ENCODE measurements at places on chromosomes 12 and 14. TPM values are rescaled to one million over a fixed set of nuclear protein-coding genes. Genes with fewer than 3 reads are reported as not detected.

Gene BCAT1
- 50.6 TPM for total RNA-seq

DNA sequence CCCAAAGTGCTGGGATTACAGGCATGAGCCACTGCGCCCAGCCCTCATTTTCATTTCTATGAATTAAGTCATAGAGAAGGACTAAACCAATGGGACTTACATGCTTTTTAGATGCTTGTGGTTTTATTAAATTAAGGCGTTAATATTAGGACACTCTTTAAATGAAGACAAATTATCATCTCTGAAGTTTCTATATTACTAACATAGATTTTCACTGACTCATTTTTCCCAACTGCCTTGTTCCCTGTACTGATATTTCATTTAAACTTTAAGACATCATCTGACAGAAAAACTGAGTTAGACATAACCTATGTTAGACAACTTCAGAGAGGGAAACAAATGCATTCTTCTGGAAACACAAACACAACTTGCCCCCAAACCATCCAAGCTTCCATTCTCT, 99.8 kb downstream of the BTG1 start:
- DNase-seq: no peak

- no peak for DNase-seq
Observed at GRCh38 chr12:75432924-75433323, 42.0 kb downstream of the GLIPR1L2 start.

DNA sequence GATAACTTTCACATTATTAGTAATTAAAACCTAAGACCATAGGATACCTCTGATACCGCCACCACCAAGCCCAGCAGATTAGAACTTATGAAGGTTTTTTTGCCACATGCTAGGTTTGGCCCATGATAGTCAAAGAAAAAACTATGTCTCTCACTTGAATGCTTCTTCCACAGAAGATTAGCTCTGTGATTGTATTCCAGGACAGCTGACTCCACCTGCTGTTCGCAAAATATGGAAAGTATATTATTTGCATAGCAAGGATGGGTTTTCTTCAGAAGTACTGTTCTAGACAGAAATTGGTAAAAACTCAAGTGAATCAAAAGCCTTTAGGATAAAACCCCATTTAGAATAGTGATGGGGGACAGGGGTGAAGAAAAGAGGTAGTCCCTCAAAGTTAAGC, 42.2 kb downstream of the PPFIBP1 start:
- DNase-seq: no peak

- DNase-seq: no peak
Observed at GRCh38 chr12:95949477-95950206, 6.5 kb downstream of the AMDHD1 start.

Gene TAS2R14
- 1.2 TPM for total RNA-seq

GRCh38 chr14:55201219-55202101, 10.1 kb upstream of the DLGAP5 start:
- no peak for DNase-seq

- no peak for DNase-seq
Observed at GRCh38 chr12:94671917-94672316, 21.6 kb upstream of the TMCC3 start.

DNA sequence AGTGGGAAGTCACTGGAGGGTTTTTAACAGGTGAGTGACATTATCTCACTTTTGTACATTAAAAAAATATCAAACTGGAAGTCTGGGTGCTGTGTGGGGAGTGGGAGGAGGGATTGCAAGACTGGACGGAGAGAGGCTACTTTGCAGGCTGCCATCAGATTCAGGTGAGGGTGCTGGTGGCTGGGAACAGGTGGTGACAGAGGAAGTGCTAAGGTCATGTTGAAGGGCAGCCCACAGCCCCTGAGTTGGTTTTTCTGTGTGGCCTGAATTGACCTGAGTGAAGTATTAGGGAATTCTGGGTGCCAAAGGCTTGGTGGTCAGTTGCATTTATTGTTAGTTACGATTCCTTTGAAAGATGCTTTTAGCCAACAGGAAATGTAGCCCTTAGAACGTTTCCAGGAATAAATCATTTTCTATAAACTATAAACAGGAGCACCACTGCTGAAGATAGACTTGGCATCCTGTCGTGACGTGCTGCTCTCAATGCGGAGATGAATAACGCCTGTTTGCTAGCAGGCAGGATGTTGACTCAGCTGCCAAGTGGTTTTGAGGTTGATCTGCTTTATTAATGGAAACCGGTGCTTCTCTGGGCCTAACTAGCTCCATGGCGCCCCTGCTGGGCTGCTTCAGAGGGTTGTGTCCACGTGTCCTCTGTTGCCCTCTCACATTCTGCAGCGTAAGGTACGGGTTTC, 707.5 kb upstream of the TMEM132C start:
- DNase-seq: no peak

Gene ASCL1
- 0.15 TPM for total RNA-seq

DNA sequence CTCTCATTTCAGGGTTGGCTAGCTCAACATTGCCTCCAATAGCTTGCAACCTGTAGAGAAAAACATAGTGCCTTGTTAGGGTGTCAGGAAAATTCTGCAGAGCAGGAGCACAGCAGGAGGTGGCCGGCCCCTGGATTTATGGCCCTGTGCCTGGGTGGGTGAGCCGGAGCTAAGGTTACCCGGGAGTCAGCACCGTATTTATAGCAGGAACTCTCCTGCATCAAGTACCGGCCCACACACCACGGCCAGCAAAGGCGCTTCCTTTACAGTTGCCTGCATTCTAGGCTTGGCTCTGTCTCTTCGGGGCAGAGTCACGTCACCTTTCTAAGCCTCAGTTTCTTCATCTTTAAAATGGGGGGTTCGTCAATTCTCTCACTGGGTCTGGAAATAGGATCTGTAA, 52.8 kb upstream of the EML1 start:
- no peak for DNase-seq

- DNase-seq: peak; percentile 19
Observed at GRCh38 chr12:31011746-31012566, 61.7 kb upstream of the DDX11 start.

Gene LALBA
- not detected for total RNA-seq

Gene LRP1
- 404 TPM for total RNA-seq

GRCh38 chr12:125017801-125018200, 24.4 kb downstream of the BRI3BP start:
- DNase-seq: no peak

GRCh38 chr12:25236190-25236589, 14.5 kb downstream of the KRAS start:
- DNase-seq: no peak

GRCh38 chr12:85805654-85806053, 30.6 kb downstream of the RASSF9 start:
- no peak for DNase-seq

DNA sequence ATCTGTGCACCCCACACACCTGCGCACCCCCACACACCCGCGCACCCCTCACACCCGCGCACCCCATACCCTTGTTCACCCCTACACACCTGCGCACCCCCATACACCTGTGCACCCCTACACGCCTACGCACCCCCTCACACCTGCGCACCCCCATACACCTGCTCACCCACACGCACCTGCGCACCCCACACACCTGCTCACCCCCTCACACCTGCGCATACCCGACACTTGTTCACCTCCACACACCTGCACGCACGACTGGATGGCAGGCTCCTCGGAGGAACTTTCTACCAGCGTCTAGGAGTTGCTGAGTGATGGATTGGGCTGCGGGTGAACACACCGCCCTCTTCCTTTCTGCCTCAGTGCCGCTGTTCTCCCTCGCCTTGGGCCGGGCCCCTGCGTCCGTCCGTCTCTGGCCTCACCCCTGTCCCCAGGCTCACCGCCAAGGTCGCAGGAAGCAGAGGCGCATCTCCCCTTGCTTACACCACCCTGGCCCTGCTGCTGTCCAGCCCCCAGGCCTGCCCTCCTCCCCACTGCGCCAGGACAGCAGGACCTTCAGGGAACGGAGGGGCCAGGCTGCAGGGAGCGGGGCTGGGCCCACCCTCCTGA, 20.7 kb upstream of the TMEM106C start:
- DNase-seq: no peak

- no peak for DNase-seq
Observed at GRCh38 chr12:42916143-42916542, 326.6 kb upstream of the PRICKLE1 start.

DNA sequence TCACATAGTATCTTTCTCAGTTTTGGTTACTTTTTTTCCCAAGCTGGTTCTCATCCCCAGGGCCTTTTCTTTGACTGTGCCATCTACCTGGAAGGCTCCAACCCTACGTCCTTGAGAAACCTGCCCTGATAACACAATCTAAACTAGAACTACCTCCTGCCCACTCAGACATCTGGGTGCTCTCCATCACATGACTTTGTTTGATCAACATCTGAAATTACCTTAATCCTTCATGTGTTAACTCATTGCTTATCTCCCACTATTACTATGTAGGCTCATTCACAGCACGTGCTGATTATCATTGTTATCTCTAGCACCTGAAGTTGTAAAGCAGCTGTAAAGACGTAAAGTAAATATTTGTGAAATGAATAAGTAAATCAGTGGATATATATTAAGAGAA, 784.0 kb downstream of the TMTC2 start:
- no peak for DNase-seq

DNA sequence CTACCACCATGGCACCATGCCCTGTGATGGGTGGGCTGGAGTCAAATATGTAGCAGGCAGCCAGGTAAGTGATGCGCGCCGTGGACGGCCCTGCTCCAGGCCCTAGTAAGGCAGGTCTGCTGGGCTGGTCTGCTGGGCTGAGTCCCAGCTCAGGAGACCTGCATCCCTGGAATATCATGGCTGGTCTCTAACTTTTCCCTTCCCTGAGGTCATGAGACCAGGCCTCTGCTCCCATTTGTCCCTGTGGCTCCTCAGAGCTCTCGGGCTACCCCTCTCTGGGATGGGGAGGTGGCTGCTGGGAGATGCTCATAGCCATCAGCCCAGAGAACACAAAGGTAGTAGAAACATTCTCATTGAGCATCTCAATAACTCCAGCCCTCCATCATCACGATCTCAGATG, 19.8 kb upstream of the KCNA5 start:
- DNase-seq: no peak

Gene OR6C65
- total RNA-seq: not detected

DNA sequence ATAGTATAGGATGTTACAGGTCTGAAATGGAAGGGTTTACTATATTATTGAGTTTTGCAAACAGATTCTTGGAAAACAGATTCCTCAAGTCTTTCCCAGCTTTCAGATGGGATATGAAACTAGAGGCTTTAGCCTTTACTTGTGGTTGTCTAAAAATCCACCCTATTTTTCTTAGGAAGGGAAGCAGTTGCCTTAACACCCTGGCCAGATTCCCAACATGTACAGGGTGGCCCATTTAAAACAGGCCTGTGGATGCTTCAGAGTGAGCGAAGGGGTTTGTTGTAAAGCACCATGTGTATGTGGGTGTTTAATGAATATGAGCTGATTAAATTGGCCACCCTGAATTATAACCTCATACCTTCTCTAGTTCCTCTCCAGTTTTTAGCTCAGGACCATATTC, 415.9 kb downstream of the ZFP36L1 start:
- DNase-seq: no peak

Gene TMTC2
- 31.4 TPM for total RNA-seq

GRCh38 chr12:76441016-76441415, 92.8 kb upstream of the BBS10 start:
- DNase-seq: no peak

GRCh38 chr14:21384494-21384851, 654 bp upstream of the SUPT16H start:
- DNase-seq: no peak

Gene POTEM
- not detected for total RNA-seq

DNA sequence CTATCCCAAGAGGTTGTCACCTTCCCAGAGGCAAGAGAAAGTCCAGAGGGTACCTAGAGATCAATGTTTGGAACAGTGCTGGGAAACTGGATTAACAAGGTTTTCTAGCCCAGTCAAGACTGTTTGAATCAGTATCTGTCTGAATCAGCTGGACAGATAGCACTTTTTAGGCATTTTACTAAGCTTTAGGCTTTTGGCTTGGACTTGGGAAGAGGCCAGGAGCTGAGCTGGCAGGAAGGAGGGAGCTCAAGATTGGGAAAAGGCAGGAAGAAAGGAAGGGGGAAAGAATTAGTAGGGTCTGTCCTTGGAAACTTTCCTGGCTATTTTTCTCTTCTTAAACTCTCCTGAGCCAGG, 8.3 kb downstream of the IKZF4 start:
- no peak for DNase-seq

DNA sequence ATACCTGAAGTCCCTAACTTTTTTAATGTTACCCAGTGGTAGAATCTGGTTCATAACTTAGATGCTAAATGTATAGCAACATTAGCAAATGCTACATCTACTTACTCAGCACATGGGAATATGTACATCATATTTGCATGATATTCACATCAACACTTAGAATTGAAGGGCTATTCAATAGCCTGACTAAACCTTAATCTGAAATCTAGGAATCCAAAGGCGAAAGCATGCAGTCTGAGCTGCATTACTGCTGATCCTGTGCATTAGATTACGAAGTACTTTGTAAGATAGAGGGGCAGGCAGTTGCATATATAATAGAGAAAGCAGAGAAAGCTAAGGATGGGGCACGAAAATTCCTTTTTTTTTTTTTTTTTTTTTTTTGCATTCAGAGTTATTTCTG, 40.4 kb downstream of the SLC38A4 start:
- no peak for DNase-seq

DNA sequence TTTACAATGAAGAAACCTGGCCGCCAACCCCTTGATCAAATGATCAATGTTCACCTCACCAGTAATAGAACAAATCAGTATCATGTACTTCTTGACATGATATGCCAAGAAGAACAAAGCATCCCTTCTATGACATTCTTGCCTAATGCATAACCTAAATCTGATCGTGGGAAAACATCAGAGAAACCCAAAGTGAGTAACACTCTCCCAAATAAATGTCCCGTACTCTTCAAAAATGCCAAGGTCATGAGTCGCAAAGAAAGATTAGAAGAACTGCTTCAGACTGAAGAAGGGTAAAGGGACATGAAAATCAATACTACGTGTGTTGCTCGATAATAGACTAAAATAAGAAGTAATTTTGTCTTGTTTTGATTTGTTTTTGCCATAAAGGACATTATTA, 11.4 kb upstream of the SLC25A3 start:
- no peak for DNase-seq

Gene ITGA5
- 97.1 TPM for total RNA-seq

- peak; percentile 60 for DNase-seq
Observed at GRCh38 chr12:53751336-53752191, at the start of gene CISTR. Gene CISTR, minus strand, starts transcription at chr12:53751979.

- no peak for DNase-seq
Observed at GRCh38 chr14:73402579-73402978, 55.8 kb downstream of the NUMB start.

Gene UBE3B
- 40.1 TPM for total RNA-seq
